AG08395 (cell line): ENCODE measurements at places on chromosomes 5 and 9.
A peak's percentile ranks its signal among the peaks of the same experiment; 100 is the strongest.

GRCh38 chr9:129867136-129868022 lies 32.1 kb downstream of the USP20 start:
- DNase-seq, result no peak

GRCh38 chr9:121610638-121610953 lies 40.8 kb upstream of the DAB2IP start:
- no peak for DNase-seq

- DNase-seq, result no peak
Observed at GRCh38 chr9:89252651-89253267, 58.2 kb upstream of the CKS2 start.

DNA sequence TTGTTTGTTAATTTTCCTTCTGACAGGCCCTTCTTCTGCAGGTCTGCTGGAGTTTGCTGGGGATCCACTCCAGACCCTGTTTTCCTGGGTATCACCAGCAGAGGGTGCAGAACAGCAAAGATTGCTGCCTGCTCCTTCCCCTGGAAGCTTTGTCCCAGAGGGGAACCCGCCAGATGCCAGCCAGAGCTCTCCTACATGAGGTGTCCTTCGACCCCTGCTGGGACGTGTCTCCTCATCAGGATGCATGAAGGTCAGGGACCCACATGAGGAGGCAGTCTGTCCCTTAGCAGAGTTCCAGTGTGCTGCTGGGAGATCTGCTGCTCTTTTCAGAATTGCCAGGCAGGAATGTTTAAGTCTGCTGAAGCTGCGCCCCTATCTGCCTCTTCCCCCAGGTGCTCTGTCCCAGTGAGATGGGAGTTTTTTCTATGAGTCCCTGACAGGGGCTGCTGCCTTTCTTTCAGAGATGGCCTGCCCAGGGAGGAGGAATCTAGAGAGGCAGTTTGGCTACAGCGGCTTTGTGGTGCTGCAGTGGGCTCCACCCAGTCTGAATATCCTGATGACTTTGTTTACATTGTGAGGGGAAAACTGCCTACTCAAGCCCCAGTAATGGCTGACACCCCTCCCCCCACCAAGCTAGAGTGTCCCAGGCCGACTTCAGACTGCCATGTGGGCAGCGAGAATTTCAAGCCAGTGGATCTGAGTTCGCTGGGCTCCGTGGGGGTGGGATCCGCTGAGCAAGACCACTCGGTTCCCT lies 772.0 kb upstream of the FAM174A start:
- no peak for DNase-seq

DNA sequence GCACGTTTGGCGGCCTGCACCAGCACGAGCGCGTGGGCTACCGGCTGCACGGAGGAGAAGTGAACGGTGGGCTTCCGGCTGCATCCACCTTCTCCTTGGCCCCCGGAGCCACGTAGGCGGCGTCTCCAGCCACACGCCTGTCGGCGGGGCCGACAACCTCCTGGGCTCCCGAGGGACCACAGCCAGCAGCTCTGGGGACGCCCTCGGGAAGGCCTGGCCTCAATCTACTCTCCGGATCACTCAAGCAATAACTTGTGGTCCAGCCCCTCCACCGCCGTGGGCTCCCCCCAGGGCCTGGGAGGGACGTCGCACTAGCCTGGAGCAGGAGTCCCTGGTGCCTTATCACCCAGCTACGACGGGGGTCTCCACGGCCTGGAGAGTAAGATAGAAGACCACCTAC lies 73.7 kb downstream of the INSL6 start:
- DNase-seq, result no peak

DNA sequence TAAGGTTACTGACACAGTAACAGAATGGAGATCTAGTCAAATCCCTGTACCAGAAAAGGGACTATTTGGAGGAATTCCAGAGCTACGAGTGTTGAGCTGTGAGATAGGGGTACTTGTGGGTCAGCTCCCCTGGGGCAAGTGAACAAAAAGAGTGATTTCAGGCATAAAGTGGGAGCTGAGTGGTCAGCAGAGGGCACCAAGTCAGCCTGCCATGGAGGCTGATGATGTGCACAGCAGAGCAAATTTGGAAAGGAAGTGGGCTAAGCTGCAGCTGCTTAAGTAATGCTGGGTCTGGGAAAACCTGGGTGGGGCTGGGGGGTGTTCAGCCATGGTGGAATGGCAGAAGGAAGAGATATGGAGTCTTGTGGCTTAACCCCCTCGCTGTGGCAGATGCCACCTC lies 327.9 kb downstream of the NTRK2 start:
- DNase-seq, result no peak

DNA sequence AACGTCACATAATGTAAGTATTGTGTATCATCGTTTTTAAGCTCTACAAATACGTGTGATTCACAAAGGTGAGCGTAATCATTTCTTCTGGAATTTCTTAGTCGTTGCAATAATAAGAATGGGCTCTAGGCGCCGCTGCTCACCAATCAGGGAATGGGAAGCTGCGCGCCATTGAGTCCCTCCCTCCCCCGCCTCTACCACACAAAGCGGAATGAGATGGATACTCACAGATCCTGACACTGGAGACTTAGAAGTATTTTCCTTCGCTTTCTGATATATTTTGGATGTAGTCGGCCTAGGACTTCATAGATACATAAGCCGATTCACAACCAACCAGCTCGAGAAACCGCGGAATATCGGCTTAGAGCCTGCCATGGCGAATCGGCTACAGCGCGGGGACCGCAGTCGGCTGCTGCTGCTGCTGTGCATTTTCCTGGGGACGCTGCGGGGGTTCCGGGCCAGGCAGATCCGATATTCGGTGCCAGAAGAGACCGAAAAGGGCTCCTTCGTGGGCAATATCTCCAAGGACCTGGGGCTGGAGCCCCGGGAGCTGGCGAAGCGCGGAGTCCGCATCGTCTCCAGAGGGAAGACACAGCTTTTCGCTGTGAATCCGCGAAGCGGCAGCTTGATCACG lies at the start of gene PCDHGA11:
Gene PCDHGA11 (plus strand): TSS at position 197 of the 634 bp plus-strand sequence. CDS start 177 bp downstream, at position 374.
- peak; percentile 61 for DNase-seq

GRCh38 chr5:149149942-149150341 lies 8.6 kb downstream of the ABLIM3 start:
- no peak for DNase-seq

DNA sequence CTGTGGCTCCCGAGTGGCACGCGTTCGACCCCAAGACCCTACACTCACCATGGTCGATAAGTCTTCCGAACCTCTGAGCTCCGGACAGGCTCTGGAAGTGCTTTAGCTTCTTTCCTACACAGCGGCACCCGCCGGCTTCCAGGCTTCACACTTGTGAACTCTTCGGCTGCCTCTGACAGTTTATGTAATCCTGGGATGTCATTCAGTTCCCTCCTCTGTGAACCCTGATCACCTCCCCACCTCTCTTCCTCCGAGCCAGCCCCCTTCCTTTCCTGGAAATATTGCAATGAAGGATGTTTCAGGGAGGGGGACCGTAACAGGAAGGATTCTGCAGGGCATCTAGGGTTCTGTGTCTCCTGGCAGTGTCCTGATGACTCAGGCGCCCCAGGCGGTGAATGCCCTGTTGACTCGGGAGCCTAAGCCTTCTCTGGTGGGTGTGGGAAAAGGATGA lies at the start of gene CD14:
Gene CD14 (minus strand): TSS at position 155 of the 451 bp plus-strand sequence. CDS start 104 bp downstream, at position 51.
- peak; percentile 73 for DNase-seq

DNA sequence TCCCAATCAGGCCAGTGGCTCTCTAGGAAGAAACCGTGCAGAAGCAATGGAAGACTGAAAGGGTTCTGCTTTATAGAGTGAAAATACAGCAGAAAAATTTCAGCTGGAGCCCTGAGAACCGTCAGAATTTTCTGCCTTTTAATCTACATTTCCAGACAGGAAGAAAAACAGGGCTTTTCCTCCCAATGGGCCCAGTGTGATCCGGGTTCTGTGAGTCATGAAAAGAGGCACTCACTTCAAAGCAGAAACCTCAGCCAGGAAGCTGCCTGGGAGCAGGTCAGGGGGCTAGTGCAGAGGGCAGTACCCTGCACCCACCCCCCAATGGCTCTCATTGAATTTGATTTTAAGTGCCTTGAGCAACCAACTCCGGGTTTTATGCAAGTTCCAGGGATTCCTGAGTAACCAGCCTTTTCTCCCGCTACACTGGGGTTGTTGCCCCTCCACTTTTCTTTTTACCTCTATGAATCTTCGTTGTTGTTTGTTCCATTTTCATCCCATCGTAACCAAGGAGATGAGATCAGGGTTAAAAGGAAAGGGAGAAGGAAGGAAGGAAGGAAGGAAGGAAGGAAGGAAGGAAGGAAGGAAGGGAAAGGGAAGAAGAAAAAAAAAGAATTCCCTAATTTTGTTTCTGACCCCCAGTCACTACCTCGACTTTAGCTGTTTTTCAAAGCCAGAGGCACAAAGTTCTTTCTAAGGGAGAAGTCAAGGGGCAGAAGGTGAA lies 1.3 kb downstream of the BARHL1 start:
- no peak for DNase-seq

- no peak for DNase-seq
Observed at GRCh38 chr5:116469631-116470030, 105.0 kb downstream of the SEMA6A start.

GRCh38 chr9:137606005-137606621 lies 627 bp downstream of the ARRDC1 start:
- DNase-seq, result no peak
